ENCODE measurements at places on chromosomes 1 and 21. TPM values are rescaled to one million over a fixed set of nuclear protein-coding genes. Genes with fewer than 3 reads are reported as not detected.

MANEAL gene
- polyA plus RNA-seq, result 1.4 TPM

SERTAD4 gene
- polyA plus RNA-seq, result not detected

- DNase-seq, result no peak
Measured at GRCh38 chr1:237664348-237664747, 226.4 kb downstream of the ZP4 start.

- no peak for DNase-seq
Measured at GRCh38 chr1:85584923-85585322, 4.4 kb downstream of the CCN1 start.

DNA sequence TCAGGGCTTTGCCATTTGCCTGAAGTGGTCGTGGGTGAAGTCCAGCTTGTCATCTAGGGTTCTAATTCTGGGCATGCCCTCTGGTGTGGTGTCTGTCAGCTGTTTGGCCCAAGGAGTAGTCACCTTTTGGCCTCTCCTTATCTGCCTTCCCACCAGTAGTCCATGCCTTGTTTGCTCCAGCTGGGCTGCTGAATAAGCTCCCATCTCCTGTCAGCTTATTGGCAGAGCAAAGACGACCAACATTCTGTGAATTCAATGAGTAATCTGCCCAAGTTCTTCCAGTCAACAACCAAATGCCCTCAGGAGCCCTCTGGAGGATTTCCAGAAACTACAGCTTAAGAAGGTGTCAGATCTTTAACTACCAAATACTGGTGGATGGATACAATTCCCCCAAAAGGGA, 7.0 kb downstream of the BCAN start:
- DNase-seq, result peak; percentile 7

- DNase-seq, result no peak
Measured at GRCh38 chr1:109573785-109574184, 25.4 kb downstream of the GNAI3 start.

All from naive thymus-derived CD8-positive, alpha-beta T cell (primary cell).